Left renal pelvis (tissue), 4 donors: ENCODE measurements at places on chromosomes 1 and 21.

DNA sequence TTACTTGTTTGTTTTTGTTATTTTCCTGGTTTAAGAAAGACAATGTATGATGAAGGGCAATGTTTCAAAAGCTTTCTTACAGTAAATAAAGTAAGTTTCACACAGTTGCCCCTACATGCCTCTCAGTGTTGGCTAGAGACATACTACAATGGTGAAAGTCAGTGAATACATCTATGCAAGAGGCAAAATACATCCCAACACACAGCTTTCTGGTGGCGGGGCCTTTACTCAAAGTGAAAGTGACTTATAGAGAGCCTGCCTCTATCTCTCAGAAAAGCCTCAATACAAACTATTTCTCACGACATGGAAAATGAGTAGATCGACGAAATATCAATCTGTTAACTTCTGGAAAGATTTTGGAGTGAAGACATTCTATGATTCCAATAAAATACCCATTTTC lies 122.3 kb downstream of the SLC30A10 start:
- no peak for DNase-seq

GRCh38 chr1:170307426-170307825 lies 161.7 kb downstream of the NTMT2 start:
- no peak for DNase-seq

DNA sequence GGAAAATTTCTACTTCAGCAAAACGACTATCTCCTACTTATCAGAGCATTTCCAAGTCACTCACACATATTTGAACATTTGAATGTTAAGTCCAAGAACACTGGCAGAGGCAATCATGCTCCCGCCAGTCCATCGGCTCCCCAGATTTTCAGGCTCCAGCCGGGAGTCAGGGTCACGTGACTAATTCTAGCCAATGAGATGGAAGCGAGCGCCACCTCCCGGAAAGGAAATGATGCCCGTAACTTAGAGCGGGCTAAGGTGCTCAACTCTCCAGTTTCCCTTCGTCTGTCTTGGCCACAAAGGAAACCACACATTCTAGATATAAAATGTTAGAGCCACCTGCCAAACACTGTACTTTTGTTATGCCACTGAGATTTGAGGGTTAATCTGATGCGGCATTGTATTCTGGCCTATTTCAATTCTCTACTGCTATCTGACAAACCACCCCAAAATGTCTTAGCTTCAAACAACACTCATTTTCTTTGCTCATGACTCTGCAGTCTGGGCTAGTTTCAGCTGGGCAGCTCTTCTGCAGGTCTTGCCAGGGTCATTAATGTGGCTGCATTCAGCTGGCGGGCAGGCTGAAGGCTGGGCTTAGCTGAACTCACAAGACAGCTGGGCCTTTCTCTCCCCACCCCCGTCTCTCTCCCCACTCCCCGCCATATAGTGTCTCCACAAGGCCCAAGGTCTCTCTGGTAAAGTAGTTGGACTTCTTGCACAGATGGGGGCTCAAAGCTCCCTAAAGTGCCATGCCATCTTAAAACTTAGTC lies 16.5 kb upstream of the LHX4 start:
- no peak for DNase-seq

DNA sequence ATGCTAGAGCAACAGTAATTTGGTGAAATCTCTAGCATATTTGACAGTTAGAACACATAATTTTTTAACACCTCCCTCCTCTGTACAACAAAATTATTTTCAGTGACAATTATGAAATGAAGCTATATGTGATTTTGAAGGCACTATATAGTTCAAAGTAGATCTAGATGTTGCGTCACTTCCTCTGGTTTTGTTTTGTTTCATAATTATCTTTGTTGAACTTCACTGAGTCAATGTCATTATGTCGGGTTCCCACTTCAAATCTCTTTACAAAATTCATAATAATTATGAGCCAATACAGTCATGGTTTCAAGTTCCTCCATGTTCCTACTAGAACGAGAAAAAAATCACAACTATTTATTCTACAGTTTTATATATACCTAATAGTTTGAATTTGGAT lies 254.8 kb upstream of the PLXNA2 start:
- DNase-seq, result no peak

DNA sequence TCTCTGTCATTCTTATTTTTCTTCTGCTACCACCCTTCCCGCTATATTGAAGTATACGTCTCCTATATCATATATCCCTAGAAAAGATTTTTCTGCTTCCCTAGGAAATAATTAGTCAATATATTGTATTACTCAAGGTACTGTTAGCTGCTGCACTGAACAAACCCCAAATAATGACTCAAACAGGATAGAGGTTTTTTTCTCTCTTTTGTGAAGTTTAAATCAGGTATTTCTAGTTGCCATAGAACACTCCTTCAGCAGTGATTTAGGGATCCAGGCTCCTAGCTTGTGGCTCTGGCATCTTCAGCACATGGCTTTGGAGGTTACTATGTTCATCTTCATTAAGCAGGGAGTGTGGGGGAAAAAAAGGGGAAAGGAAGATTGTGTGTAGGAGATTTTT lies 18.1 kb downstream of the SYT14 start:
- no peak for DNase-seq

- DNase-seq, result no peak
Observed at GRCh38 chr1:227947676-227948492, at the start of gene WNT9A. WNT9A (minus strand) TSS chr1:227947932; CDS start chr1:227947887, 45 bp downstream.

- no peak for DNase-seq
Observed at GRCh38 chr1:47226121-47226838, 5.7 kb downstream of the TAL1 start.

DNA sequence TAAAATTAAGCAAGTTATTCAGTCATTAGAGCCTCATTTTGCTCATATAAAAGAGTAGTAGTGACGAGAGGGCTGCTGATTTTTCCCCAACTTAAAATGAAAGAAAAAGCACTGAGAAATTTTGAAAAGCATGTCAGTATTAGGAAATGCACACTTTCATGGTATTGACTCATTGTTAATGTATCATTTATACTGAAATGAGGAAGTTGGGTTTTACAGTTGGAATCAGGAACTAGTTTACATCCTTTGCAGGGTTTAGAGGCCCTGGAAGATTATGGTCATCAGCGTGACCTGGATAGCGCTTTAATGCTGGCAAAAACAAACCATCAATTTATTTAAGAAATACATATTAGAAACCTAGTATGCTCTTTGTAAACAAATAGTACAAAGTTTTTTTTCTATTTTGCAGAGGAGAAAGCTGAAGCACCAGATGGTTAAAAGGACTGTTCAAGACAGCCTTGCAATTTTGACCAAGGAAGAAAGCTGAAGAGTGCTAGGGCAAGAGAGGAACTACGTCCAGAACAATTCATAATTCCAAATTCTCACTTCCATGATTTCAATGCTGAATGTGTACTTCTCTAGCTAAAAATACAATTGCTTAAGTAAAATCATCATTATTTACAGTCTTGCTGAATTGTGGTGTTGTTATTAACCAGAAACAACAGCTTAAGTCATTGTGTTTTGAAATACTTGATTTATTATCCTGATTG lies 94.8 kb upstream of the SGIP1 start:
- DNase-seq, result no peak

GRCh38 chr1:212640223-212640878 lies 31.8 kb downstream of the ATF3 start:
- no peak for DNase-seq

DNA sequence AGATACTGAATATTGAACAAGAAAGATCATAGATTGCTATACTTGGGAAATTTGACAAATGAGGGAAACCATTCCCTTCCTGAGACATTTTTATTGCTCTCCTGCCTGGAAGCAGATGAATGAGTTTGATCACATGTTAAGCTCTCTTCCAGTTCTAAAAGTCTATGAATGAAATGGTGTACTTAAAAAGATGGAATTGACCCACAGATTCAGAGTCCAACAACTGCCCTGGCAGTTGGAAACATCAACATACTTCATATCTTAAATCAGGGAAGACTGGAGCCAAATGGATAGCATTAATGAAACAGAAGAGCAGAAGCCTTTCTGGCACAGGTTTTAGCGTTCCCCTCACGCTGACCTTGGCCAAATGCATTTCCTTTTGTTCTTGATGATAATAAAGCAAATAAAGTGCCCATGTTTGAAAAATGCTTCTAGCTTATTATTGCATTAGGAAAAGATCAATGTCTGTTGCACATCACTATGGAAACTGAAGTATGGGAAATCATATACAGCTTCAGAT lies 142.6 kb downstream of the ESRRG start:
- DNase-seq, result no peak

GRCh38 chr1:107436552-107437241 lies 295.9 kb downstream of the NTNG1 start:
- no peak for DNase-seq

GRCh38 chr1:219132939-219133338 lies 40.7 kb upstream of the LYPLAL1 start:
- no peak for DNase-seq
